Endodermal cell (in vitro differentiated cells): ENCODE measurements at places on chromosomes 11 and 22. TPM values are rescaled to one million over a fixed set of nuclear protein-coding genes. Genes with fewer than 3 reads are reported as not detected.
A peak's percentile ranks its signal among the peaks of the same experiment; 100 is the strongest.

The MEI1 gene
- total RNA-seq = 1.1 and 1.5 TPM in 2 replicates

The MIEF1 gene
- total RNA-seq = 36.0 and 36.4 TPM in 2 replicates

The PLAAT2 gene
- not detected in 3 replicates for total RNA-seq

The CD6 gene
- 1.1 and 1.5 TPM in 2 replicates for total RNA-seq

The TRIM49 gene
- not detected in 3 replicates for total RNA-seq

The PRR33 gene
- total RNA-seq = not detected in 2 replicates

The CCDC73 gene
- not detected in 2 replicates for total RNA-seq

The ACTN3 gene
- 1.7 and 1.8 TPM in 2 replicates for total RNA-seq

- H3K27ac ChIP-seq = no peak overlapping the region
- no peaks in the 10 kb centered on the region for H3K27me3 ChIP-seq
- no peaks in the 10 kb centered on the region for H3K4me1 ChIP-seq
- H3K36me3 ChIP-seq = no peaks in the 10 kb centered on the region
- no peak overlapping the region for H3K4me3 ChIP-seq
These were observed 8.3 kb upstream of the INSC start for GRCh38 chr11:15106201-15106965.

- peaks cover 3% of the 10 kb centered on the region for H3K27me3 ChIP-seq
- H3K4me1 ChIP-seq = peaks cover 5% of the 10 kb centered on the region
- H3K4me3 ChIP-seq = no peak overlapping the region
- no peak for DNase-seq
- no peak overlapping the region for H3K27ac ChIP-seq
These were observed 82.8 kb upstream of the E2F8 start for GRCh38 chr11:19323502-19323901.

GRCh38 chr11:133898770-133899115 is 53.4 kb upstream of the SPATA19 start:
- H3K4me3 ChIP-seq = no peak overlapping the region
- no peaks in the 10 kb centered on the region for H3K27me3 ChIP-seq
- H3K27ac ChIP-seq = no peak overlapping the region
- DNase-seq = no peak

GRCh38 chr11:15035283-15035682 is 38.1 kb upstream of the CALCB start:
- no peaks in the 10 kb centered on the region for H3K27me3 ChIP-seq
- no peak overlapping the region for H3K27ac ChIP-seq
- DNase-seq = peak; percentile 81
- H3K4me1 ChIP-seq = no peaks in the 10 kb centered on the region
- H3K4me3 ChIP-seq = no peak overlapping the region

- DNase-seq = no peak
- H3K27ac ChIP-seq = no peak overlapping the region
- no peaks in the 10 kb centered on the region for H3K27me3 ChIP-seq
- H3K4me3 ChIP-seq = no peak overlapping the region
These were observed 81.3 kb downstream of the SYT9 start for GRCh38 chr11:7332962-7333361.

DNA sequence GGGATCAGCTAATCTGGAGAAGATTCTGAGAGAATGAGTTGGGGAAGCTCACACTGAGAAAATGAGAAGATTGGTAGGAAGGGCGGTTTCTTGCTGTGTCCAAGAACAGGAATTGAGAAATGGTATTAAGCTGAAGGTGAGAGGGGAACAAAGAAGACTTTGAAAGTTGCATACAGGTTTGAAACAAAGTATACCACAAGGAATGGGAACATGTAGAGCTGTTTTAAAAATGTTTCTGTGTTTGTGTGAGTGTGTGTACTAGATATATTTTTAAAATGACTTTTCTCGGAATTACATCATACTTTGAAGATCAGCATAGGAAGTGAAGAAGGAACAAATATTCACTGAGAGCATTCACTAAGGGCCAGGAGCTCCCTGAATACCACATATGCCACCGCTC is 24.4 kb upstream of the IZUMO1R start:
- no peak overlapping the region for H3K27ac ChIP-seq
- H3K4me1 ChIP-seq = peaks cover 5% of the 10 kb centered on the region
- H3K36me3 ChIP-seq = no peaks in the 10 kb centered on the region
- H3K27me3 ChIP-seq = no peaks in the 10 kb centered on the region
- DNase-seq = no peak

DNA sequence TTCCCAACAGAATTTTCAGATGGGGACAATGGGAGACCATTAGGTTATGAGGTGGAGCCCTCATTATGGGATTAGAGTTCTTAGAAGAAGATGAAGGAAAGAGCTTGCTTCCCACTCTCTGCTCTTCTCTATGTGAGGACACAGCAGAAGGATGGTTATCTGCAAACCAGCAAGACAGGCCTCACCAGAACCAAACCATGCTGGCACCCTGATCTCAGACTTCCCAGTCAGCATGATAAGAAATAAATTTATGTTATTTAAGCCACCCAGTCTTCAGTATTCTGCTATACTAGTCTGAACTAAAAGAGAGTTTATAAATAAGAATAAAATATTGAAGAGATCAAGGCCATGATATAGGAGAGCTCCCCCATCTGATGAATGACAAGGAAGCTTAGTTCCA is 946.3 kb upstream of the CCDC90B start:
- no peaks in the 10 kb centered on the region for H3K36me3 ChIP-seq
- peaks cover 17% of the 10 kb centered on the region for H3K4me1 ChIP-seq
- no peak overlapping the region for H3K27ac ChIP-seq
- no peak for DNase-seq
- no peaks in the 10 kb centered on the region for H3K27me3 ChIP-seq
- H3K4me3 ChIP-seq = no peak overlapping the region

GRCh38 chr11:79170321-79170720 is 270.5 kb downstream of the TENM4 start:
- no peak overlapping the region for H3K4me3 ChIP-seq
- no peaks in the 10 kb centered on the region for H3K36me3 ChIP-seq

DNA sequence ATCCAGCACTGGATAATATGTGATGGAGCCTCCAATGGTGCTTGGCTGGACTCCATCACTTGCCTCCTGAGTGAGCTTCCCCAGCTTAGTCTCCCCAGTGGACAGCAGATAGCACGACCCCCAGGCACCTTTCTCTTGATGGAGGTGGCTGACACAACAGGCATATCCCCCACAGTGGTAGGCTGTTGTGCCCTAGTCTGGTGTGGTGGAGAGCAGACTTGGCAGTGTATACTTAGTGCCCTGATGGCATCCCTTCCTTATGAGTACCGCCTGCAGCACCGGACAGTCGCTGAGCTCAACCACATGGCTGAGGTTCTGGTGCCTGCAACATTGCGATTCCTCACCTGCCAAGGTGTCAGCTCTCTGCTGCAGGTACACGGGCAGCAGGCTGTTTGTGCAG is 50.1 kb downstream of the DNHD1 start:
- H3K4me1 ChIP-seq = no peaks in the 10 kb centered on the region
- H3K36me3 ChIP-seq = no peaks in the 10 kb centered on the region
- no peaks in the 10 kb centered on the region for H3K27me3 ChIP-seq
- peak; percentile 31 for DNase-seq
- no peak overlapping the region for H3K4me3 ChIP-seq

GRCh38 chr11:17369094-17369493 is 17.5 kb downstream of the NCR3LG1 start:
- DNase-seq = no peak
- H3K4me3 ChIP-seq = no peak overlapping the region
- H3K27me3 ChIP-seq = no peaks in the 10 kb centered on the region

GRCh38 chr11:48093323-48093722 is 113.0 kb downstream of the PTPRJ start:
- H3K36me3 ChIP-seq = no peaks in the 10 kb centered on the region
- peaks cover 16% of the 10 kb centered on the region for H3K4me1 ChIP-seq
- no peak overlapping the region for H3K4me3 ChIP-seq
- no peaks in the 10 kb centered on the region for H3K27me3 ChIP-seq

GRCh38 chr22:40485813-40486667 is 115.6 kb downstream of the SGSM3 start:
- DNase-seq = no peak
- H3K27ac ChIP-seq = no peak overlapping the region
- no peaks in the 10 kb centered on the region for H3K4me1 ChIP-seq
- H3K4me3 ChIP-seq = no peak overlapping the region
- H3K27me3 ChIP-seq = no peaks in the 10 kb centered on the region
- H3K36me3 ChIP-seq = peaks cover 2% of the 10 kb centered on the region

DNA sequence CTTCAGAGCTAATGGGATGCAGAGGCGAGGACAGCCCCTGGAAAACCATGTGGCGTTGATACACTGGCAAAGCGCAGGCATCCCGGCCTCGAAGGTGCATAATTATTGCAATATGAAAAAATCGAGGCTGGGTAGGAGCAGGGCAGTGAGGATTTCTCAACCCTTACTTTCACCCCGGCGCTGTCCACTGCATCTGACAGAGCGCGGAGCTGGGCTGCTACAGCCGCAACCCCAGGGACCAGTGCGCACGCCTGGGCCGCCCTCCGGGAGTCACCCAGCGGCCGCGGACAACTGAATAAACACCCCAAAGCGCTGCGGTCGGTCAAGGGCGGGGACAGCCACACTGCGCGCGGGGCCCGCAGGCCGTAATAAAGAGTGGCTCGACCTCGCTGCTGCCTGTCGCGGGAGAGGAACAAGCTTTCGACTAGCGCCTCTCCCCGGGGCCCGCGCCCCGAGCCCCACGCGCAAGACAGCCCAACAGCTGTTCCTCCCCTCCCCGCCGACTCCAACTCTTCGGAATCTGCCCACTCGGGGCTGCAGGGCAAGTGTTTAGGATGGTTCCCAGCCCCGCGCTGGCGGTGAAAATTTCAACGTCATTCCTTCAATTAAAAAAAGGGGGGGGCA is 3.6 kb upstream of the WT1 start:
- peak overlapping the region; percentile 68 for H3K4me3 ChIP-seq
- peaks cover 6% of the 10 kb centered on the region for H3K4me1 ChIP-seq
- H3K36me3 ChIP-seq = no peaks in the 10 kb centered on the region
- DNase-seq = peak; percentile 75
- peaks cover 83% of the 10 kb centered on the region for H3K27me3 ChIP-seq
- no peak overlapping the region for H3K27ac ChIP-seq

DNA sequence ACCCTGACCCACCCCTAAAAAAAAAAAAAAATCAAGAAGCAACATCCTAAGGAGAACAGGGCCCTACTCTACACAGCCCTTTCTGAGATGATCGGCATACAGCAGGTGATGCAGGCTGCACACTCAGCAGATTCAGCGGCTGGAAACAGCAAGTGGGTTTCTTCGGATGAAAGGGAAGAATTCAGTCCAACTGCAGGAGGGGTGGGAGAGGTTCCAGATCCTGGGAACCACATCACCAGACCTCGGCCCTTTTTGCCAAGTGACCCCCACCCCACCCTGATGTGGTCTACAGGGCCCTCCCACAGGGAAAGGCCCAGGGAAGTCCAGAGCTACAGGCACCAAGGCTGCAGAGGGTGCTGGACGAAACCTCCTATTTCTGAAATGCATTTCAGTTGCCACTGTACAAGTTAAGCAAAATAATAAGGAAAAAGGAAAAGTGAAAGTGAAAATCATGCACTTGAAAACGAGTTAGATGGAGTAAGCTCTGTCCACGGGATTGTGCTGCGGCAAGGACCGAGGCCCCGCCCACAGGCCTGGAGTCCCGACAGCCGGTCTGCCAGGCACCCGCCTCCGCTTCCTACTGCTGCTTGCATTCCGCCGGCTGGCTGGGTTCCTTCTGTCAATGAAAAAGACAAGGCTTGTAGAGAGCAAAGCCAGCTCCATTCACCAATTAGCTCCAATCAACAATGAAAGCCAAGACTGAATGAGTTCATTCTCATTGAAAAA is 16.0 kb upstream of the PHLDA2 start:
- H3K27me3 ChIP-seq = no peaks in the 10 kb centered on the region
- H3K4me3 ChIP-seq = no peak overlapping the region
- peak; percentile 89 for DNase-seq
- H3K4me1 ChIP-seq = peaks cover 9% of the 10 kb centered on the region
- H3K27ac ChIP-seq = peak overlapping the region; percentile 67
- peaks cover 71% of the 10 kb centered on the region for H3K36me3 ChIP-seq

DNA sequence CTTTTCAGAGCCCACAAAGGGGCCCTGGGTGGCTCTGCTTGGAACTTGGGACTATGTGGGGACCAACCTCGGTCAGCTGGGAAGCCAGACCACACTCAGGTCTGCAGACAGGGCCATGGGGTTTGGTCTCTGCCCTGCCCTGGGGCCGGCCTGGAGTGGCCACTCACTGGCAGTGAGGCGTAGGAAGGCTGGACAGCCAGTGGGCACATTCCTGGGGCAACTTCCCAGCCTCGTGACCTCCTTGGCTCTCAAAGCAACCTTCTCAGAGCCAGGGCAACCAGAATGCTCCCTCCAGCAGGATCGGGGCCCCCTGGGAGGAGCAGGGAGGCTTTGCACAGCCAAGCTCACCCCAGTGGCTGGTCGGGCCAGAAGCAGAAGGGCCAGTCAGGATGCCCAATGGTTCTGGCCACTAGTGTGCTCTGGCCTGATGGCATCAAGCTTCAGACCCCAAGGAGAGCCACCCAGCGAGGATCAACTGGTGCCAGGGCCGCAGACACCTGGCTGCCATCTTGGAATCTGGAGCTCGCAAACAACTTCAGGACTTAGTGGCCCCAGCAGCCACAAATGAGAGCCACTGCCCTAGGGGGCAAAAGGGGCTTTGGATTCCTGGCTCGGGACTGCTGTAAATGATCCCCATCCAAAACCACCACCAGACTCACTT is 87.1 kb downstream of the MYEOV start:
- H3K4me3 ChIP-seq = no peak overlapping the region
- H3K4me1 ChIP-seq = no peaks in the 10 kb centered on the region
- no peaks in the 10 kb centered on the region for H3K27me3 ChIP-seq
- DNase-seq = peak; percentile 30

DNA sequence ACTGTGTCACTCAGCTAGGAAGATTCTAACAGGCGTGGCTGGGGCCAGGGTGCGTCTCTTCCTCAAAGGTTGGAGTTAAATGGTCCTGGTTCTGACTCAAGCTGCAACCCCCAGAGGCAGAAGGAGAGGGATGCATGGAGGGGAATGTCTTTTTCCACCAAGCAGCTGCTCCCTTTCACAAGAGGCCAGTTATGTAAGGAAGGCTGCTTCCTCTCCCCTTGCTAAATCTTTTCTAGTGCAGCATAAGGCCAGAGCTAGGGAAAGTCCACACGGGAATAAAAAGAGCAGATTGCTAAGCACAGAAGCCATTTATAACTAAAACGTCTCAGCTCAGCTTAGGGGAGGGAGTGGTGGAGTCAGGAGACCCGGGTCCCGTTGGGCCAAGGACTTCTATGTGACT is 10.0 kb downstream of the PVALB start:
- no peak overlapping the region for H3K4me3 ChIP-seq
- H3K27ac ChIP-seq = no peak overlapping the region
- H3K36me3 ChIP-seq = no peaks in the 10 kb centered on the region
- DNase-seq = no peak
- H3K27me3 ChIP-seq = peaks cover 10% of the 10 kb centered on the region

GRCh38 chr22:44823806-44824205 is 71.4 kb downstream of the ARHGAP8 start:
- DNase-seq = peak; percentile 23
- H3K36me3 ChIP-seq = peaks cover 15% of the 10 kb centered on the region
- no peaks in the 10 kb centered on the region for H3K4me1 ChIP-seq
- H3K4me3 ChIP-seq = no peak overlapping the region
